Aorta (tissue), 5 donors: ENCODE measurements at places on chromosomes 3 and 15. TPM values are rescaled to one million over a fixed set of nuclear protein-coding genes. Genes with fewer than 3 reads are reported as not detected.

GRCh38 chr3:142502187-142502985, 54.5 kb upstream of the XRN1 start:
- no peak for DNase-seq

- DNase-seq: no peak
These were observed 132.7 kb upstream of the TPRG1 start for GRCh38 chr3:189038773-189039745.

- no peak for DNase-seq
These were observed 66.7 kb downstream of the ATP10A start for GRCh38 chr15:25796395-25796794.

- peak; percentile 80 for DNase-seq
These were observed 17.9 kb downstream of the ARHGEF3 start for GRCh38 chr3:56783644-56784447.

GOLGA6L24 gene
- not detected for total RNA-seq

SERINC4 gene
- not detected for total RNA-seq
